ENCODE measurements at places on chromosomes 5 and 9.

DNA sequence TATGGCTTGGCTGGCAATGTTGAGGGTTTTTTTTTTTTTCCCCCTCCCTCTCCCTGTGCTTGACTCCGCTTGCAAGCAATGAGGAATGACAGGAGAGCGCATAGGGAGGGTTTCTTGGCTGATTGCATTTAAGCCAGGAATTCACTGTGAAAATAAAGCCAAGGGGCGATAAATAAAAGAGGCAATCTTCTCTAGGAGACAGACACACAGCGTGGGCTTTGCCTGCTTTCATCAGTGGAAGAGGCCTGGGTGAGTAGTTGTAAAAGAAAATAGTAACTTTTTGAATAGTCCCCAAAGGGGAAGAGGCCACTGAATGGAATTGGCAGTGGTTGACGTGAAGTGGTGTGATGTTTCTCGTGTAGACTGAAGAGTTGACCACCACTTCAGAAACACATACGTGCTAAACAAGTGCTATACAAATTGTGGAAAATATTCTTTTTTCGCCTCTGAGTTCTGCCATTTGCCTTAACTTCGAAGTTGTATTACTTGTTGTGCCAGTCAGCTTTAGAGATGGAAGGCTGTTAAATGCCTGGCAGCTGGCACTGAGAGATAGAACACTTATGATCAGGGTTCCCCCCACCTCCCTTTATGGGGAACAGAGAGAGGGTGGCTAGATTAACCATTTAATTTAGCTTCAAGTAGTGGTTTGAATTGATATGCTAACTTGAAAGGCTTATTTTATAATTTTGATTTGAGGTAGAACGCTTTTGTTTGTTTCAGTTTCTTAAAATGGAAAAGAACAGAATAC, 3.0 kb downstream of the ZSWIM6 start:
- no peak for DNase-seq

DNA sequence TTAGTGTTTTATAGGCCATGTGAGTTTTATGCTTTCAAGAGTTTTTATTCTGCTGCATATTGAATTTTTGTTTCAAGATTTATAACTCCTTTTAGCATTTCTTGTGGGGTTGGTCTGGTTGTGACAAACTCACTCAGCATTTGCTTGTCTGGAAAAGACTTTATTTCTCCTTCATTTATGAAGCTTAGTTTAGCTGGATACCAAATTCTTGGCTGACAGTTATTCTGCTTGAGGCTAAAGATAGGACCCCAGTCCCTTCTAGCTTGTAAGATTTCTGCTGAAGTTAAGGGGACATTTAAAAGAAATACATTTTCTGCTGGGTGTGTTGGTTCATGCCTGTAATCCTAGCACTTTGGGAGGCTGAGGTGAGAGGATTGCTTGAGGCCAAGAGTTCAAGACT, 36.8 kb downstream of the IQGAP2 start:
- no peak for DNase-seq

DNA sequence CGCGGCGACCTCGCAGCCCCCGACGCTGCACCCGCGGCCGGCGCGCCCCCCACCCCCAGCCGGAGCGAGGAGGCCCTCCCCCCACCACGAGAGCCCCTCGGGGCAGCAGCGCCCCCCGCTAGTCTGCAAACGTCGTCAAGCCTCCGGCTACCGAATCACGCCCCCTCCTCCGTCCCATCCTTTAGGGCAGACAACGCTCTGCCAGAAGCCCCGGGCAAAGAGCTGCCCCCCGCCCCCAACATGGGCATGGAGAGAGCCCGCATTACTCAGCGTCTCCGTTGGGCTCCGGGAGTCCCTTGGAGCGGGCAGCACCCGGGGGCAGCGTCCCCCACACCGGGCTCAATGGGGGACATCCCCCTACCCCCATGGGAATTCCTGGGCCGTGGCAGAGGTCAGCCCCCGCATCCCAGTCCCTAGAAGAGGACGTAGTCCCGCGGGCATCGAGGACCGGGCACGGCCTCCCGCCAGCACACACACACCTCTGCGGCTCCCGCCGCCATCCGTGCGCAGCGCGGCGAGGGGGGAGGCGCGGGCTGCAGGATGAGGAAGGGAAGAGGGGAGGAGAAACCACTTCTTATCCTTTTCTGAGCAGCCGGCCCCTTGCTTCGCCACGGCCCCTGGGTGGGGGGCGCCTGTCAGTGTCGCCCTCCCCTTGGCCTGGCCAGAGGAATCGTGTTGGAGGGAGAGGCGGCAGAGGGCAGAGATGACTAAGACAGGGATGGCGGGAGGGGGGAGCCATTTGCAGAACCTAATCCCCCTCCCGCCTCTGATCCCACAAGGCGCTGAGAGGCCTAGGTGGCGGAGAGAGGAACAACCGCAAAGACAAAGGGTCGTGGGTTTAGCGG, 750 bp downstream of the DNM1 start:
- DNase-seq, result peak; percentile 25

GRCh38 chr5:11918463-11919045, 14.3 kb upstream of the CTNND2 start:
- DNase-seq, result no peak

- DNase-seq, result no peak
These were observed 39.4 kb downstream of the TNPO1 start for GRCh38 chr5:72855821-72856220.

DNA sequence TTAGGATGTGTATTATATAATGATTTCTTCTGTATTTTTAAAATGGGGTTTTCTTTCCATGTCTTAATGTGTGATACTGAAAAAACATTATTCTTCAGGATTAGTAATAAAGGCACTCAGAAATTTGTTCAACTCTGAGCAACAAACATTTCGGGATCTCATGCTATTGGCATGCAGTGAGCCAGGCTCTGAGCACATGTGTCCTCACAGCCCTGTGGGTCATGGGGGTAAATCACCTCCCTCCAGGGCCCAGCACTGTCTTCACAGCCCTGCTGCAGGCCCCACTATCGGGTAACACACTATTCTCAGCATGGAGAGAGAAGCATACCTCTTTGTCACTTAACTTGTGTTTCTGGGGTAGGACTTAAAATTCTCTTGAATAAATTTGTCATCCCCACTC, 14.0 kb downstream of the TMEM174 start:
- no peak for DNase-seq

DNA sequence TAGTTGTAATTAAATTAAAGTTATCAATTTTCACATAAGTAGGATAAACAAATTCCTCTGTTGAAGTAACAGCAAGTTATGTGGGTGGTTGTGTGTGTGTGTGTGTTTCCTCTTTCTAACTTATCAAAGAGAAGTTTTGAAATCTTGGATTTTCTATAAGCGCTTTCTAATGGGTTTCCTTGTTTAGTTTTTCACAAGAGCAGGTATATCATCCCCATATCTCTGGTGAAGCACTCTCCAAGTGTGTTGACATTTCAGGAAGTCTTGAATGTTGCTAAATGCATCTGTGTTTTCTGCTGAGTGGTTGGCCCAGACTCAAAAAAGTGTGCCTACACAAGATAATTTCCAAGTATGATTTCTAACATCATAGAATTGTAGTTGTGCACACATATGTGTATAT, 43.3 kb downstream of the PRDM6 start:
- DNase-seq, result no peak

- no peak for DNase-seq
These were observed 3.8 kb downstream of the ATP6V1G1 start for GRCh38 chr9:114591291-114591787.

- peak; percentile 23 for DNase-seq
These were observed 53.5 kb upstream of the TJP2 start for GRCh38 chr9:69120380-69121154.

- DNase-seq, result no peak
These were observed 76.9 kb downstream of the CDH6 start for GRCh38 chr5:31270396-31270795.

- DNase-seq, result no peak
These were observed 159.0 kb downstream of the COL23A1 start for GRCh38 chr5:178431063-178431781.

DNA sequence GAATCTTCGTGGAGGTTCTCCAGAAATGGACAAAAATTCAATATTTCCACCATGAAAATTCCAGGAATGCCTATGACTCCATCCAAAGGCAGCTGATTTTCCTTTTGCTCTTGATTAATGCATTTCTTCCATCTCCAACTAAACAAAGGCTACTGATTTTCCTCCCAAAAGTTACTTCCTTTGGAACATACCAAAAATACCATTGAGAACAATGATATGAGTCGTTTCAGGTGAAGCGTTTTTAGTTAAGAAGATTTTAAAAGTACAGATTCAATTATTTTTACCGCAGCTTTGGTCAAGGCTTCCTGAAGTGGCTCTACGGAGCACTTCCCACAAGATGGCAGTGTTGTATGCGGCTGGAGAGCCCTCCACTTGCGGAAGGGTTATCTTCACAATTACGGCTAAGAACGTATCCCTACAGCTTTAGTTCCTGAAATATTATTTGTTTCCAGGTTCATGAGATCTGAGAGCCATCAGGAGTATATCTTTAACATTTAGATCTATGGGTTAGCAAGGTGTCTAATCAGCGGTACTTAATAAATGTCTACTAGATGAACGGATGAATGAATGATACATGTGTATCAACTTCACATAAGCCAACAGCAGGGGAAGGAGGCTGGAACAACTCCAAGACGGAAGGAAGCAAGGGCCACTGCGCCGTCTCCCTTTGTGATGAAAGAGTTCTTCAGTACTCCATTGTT, 35.9 kb upstream of the ARSB start:
- peak; percentile 58 for DNase-seq

- no peak for DNase-seq
These were observed 418.5 kb upstream of the RORB start for GRCh38 chr9:74078647-74079046.

GRCh38 chr5:43046474-43046873, 6.4 kb upstream of the ANXA2R start:
- no peak for DNase-seq

GRCh38 chr9:122393284-122393983, 22.6 kb downstream of the PTGS1 start:
- no peak for DNase-seq

DNA sequence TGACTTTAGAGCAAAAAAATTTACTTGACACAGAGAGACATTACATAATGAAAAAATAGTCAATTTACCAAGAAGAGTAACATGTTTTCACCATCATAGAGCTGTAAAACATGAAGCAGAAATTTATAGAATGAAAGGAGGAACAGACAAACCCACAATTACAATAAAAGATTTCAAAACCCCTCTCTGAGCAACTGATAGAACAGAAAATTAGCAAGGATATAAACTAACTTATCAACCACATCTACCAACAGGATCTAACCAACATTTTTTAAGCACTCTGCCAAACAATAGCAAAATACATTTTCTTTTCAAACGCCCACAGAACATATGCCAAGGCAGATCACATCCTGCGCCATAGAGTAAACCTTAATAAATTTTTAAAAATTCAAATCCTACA, 17.9 kb downstream of the SLCO4C1 start:
- no peak for DNase-seq

DNA sequence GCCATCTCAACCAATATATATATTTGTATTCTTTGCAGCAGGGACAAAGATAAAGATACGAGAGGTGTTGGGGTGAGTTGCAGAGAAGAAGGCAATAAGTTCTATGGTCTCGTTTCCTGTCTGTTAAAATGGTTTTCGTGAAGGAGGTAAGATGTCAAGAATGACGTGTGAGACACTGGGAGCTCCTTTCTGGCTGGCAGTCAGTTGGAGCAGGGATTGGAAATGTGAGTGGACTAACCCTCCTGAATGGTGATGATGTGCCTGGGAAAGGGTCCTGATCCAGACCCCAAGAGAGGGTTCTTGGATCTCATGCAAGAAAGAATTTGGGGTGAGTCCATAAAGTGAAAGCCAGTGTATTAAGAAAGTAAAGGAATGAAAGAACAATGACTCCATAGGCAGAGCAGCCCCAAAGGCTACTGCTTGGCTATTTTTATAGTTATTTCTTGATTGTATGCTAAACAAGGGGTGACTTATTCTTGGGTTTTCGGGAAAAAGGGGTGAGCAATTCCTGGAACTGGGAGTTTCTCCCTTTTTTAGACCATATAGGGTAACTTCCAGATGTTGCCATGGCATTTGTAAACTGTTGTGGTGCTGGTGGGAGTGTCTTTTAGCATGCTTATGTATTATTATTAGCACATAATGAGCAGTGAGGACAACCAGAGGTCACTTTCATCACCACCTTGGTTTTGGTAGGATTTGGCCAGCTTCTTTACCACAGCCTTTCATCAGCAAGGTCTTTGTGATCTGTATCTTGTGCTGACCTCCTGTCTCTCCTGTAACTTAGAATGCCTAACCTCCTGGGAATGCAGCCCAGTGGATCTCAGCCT, 53.7 kb downstream of the SPATA31C2 start:
- no peak for DNase-seq

GRCh38 chr5:45694255-45694814, 1.8 kb downstream of the HCN1 start:
- DNase-seq, result no peak

- DNase-seq, result no peak
These were observed 13.9 kb upstream of the FNIP1 start for GRCh38 chr5:131810510-131811249.

- DNase-seq, result no peak
These were observed 57.9 kb downstream of the GCNT1 start for GRCh38 chr9:76516871-76517270.

- DNase-seq, result no peak
These were observed 23.6 kb downstream of the ATG10 start for GRCh38 chr5:81995407-81995806.

DNA sequence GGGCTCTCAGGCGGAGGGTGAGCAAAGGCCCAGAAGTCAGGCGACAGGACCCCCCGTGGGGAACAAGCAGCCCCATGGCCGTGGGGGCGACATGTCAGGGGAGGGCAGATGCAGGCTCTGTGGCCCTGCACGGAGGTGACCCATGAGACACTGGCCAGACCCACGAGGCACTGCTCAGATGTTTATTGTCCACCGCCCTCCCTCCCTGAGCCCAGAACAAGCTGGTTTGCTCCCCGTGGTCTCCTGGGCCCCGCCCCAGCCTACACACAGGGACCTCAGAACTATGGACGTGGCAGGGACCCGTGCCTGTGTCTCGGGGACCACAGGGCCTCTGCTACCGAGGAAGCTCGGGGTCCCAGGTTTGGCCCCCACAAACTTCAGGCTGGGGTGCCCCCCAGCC, 1.9 kb downstream of the FUT7 start:
- no peak for DNase-seq

- no peak for DNase-seq
These were observed 3.6 kb downstream of the FGF18 start for GRCh38 chr5:171422902-171423663.

GRCh38 chr5:54547711-54548250, 30.2 kb downstream of the SNX18 start:
- no peak for DNase-seq

GRCh38 chr5:126351153-126351552, 72.1 kb upstream of the GRAMD2B start:
- DNase-seq, result no peak

All from stimulated activated CD4-positive, alpha-beta T cell treated with anti-CD3 and anti-CD28 coated beads, Interleukin-15, amount 100 ng/mL, for 24 hours (primary cell).